ENCODE measurements at places on chromosomes 1 and 21. TPM values are rescaled to one million over a fixed set of nuclear protein-coding genes. Genes with fewer than 3 reads are reported as not detected.

GRCh38 chr1:244064621-244065020, 13.5 kb downstream of the ZBTB18 start:
- no peak for DNase-seq

Gene NID1
- 0.27 TPM for total RNA-seq

Gene SEMA6C
- total RNA-seq: 10.2 TPM

DNA sequence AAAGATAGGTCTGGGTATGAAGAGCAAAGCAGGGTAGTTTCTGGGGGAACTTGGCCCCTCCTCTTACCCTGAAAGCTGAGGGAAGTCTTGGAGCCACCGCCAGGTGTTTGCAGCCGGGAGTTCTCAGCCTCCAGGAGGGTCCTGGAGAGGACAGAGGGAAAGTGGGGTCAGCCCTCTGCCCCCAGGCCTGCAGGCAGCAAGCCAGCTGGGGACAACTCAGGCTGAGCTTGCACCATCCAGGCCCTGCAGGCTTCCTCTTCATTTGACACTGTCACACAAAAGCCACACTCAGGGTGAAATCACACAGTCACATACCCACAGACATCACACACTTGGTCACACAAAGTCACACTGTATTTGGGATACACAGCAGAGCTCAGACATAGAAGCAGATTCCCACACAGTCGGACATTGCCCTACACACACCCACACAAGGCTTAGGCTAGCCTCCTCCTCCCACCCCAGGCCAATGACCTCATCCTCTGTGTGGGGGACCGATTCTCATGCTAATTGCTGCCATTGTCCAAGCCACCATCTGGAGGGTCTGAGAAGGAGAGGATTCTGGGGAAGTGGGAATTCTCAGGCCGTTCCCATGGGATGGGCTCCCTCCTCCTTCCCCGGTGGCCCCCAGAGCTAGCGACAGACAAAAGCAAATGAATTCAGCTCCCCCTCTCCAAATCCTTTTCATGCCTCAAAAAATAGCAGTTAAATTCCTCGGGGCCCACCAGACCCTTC, 3.7 kb downstream of the NES start:
- no peak for DNase-seq

DNA sequence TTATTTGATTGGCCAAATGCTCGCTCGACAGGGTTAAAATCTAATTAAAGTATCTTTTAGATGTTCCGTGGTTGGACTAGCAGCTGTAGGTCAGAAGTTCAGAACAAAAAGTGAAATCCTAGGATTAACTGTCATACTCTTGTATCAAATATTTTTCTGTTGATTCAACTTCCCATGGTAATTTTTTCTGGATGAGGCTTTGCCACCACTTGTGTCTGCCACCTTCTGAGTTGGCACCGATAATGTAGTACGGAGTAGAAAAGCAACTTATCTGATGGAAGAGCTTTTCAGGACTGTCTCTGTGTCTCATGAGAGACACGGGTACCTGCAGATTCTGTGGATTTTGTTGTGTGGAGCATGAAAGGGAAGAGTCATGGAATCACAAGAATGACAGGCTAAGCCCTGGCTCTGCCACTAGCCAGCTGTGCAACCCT, 44.6 kb upstream of the CNN3 start:
- no peak for DNase-seq

Gene CLIC4
- total RNA-seq: 16.4 TPM

DNA sequence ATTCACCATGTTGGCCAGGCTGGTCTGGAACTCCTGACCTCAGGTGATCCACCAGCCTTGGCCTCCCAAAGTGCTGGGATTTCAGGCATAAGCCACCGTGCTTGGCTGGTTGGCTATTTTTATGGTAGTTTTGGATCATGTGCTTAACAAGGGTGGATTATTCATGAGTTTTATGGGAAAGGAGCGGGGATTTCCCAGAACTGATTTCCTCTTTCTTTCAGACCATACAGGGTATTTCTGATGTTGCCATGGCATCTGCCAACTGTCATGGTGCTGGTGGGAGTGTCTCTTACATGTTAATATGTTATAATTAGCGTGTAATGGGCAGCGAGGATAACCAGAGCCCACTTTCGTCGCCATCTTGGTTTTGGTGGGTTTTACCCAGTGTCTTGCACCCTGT, 3.2 kb downstream of the TRPM2 start:
- no peak for DNase-seq

Gene TMEM269
- under 0.01 TPM for total RNA-seq

Gene MARCKSL1
- total RNA-seq: 34.5 TPM

- no peak for DNase-seq
These were observed at the start of gene ZBTB7B for GRCh38 chr1:155002464-155003226. ZBTB7B (plus strand) TSS chr1:155002802; CDS start chr1:155014661, 11,859 bp downstream.

GRCh38 chr1:248243204-248243603, 12.0 kb downstream of the OR2M4 start:
- DNase-seq: peak; percentile 1

DNA sequence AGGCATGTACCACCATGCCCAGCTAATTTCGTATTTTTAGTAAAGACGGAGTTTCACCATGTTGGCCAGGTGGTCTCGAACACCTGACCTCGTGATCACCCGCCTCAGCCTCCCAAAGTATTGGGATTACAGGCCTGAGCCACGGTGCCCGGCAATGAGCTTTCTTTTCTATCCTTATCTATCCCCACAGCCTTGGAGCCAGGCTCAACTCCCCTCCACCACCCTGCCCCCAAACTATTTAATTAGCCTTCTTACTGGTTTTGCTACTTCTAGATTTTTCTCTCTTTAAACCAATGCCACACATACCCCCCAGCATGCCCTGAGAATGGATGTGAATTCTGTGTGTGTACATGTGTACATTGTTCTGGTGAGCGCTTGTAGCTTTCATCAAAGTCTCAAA, 5.7 kb upstream of the VANGL2 start:
- DNase-seq: no peak

- no peak for DNase-seq
These were observed 19.7 kb upstream of the PRSS38 start for GRCh38 chr1:227795732-227796131.

DNA sequence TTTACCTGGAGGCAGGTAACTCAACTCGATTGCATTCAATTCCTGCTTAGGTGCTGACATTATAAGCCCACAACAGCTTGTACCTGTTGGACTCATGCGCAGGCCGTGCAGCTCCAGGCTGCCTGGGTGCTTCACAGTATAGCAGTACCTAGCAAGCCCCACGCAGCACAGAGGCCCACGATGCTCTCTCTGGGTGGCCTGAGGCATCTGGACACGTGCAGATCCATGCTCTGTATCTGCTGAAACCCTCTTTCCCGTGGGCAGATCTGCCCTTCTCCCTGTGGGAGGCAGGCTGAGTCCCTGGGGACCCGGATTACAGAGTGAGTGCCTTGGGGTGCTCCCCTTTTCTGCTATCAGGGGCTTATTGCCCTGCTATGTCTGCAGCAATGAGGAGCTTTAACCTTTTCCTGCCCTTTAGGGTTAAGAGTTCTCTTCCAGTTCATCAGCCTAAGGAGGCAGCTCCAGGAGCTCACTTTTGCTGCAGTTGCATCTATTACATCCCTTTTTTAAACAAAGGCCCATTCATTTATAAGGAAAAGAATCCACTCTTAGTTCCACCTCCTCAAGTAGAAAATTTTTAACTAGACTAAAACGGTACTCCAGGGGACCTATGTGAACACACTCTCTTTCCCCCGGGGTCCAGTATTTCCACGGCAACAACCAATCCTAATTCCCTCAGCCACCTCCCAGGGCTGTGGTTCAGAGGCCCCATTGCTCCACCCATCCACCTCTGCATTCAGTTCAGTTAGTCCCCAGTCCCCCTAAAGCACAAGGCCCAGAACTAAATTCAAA, 19.3 kb downstream of the ITPKB start:
- DNase-seq: no peak

GRCh38 chr1:171869097-171869496, 27.8 kb downstream of the DNM3 start:
- no peak for DNase-seq

GRCh38 chr1:100456880-100457279, 81.1 kb upstream of the GPR88 start:
- DNase-seq: no peak

Gene OR2T11
- not detected for total RNA-seq

GRCh38 chr21:37429356-37429755, 62.8 kb downstream of the DYRK1A start:
- no peak for DNase-seq

Gene NRIP1
- total RNA-seq: 121 TPM

Gene DEPDC1
- total RNA-seq: 0.54 TPM

Gene FALEC
- total RNA-seq: 0.27 TPM

DNA sequence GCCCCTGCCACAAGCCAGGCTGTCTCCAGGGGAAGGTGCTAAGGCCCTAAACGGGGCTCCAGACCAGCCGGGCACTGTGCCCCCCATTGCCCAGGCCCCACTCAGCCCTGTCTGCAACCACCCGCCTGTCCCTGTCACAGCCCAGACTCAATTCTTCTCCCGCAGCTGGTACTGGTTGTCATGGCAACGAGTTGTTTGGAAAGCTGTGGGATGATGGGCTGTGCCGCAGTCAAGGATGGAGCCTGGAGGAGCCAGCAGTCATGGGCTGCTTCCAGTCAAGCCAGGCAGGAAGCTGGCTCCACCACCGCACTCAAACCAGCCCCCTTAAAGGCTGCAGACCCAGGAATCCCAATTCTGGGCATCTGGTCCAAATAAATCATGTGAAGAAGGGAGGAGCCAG, 4.2 kb downstream of the SPOCD1 start:
- DNase-seq: no peak

DNA sequence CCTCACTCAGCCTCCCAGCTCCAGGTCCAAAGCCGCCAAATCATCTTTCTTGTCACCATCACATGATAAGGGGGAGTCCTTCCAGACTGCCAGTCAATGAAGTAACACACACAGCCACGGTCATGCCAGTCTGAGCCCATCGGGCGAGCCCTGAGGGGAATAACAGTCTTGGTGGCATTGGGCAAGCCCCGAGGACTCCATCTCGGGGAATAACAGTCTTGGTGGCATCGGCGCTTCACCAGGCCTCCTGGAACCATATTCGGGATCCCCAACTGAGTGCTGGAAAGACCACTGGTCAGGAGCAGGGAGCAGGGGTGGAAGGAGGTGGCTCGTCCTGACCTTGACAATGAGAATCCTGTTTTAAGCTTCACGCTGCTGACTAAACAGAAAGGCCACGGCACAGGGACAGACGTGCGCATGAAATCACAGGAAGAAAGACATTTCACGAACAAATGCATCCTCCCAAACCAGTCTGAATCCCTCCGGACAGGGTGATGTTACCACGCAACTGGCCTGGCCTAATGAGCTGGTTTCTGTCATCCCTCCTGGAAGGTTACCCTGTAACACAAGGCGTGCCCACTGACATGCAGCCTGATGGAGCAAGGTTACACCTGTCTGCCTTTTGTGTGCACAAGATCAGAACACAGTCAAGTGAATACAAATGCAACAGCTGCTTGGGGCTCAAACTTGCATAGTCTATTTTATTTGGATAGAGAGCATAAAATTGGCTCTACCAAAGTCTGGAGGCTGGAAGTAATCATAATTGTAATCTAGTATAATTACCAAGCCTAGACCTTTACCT, 517.4 kb downstream of the KIF26B start:
- no peak for DNase-seq

- no peak for DNase-seq
These were observed 116.9 kb downstream of the DUSP10 start for GRCh38 chr1:221625026-221625425.

All from hematopoietic multipotent progenitor cell (in vitro differentiated cells).